GM23248 (cell line): ENCODE measurements at places on chromosomes 3 and 15. TPM values are rescaled to one million over a fixed set of nuclear protein-coding genes. Genes with fewer than 3 reads are reported as not detected.

GP5 gene
- not detected in 2 replicates for polyA plus RNA-seq

SNX1 gene
- 102 and 103 TPM in 2 replicates for polyA plus RNA-seq

COL8A1 gene
- polyA plus RNA-seq, result 164 TPM in 2 replicates

STARD9 gene
- polyA plus RNA-seq, result 0.34 and 0.60 TPM in 2 replicates

RHOA gene
- polyA plus RNA-seq, result 996 and 1,025 TPM in 2 replicates

POLQ gene
- polyA plus RNA-seq, result 0.81 and 1.0 TPM in 2 replicates
